Occipital lobe (tissue), 3 donors: ENCODE measurements at places on chromosomes 12 and 14. TPM values are rescaled to one million over a fixed set of nuclear protein-coding genes. Genes with fewer than 3 reads are reported as not detected.

GRCh38 chr12:128339126-128339520 is 72.2 kb downstream of the TMEM132C start:
- no peak for DNase-seq

GRCh38 chr12:104615048-104615561 is 158.4 kb downstream of the CHST11 start:
- no peak for DNase-seq

DNA sequence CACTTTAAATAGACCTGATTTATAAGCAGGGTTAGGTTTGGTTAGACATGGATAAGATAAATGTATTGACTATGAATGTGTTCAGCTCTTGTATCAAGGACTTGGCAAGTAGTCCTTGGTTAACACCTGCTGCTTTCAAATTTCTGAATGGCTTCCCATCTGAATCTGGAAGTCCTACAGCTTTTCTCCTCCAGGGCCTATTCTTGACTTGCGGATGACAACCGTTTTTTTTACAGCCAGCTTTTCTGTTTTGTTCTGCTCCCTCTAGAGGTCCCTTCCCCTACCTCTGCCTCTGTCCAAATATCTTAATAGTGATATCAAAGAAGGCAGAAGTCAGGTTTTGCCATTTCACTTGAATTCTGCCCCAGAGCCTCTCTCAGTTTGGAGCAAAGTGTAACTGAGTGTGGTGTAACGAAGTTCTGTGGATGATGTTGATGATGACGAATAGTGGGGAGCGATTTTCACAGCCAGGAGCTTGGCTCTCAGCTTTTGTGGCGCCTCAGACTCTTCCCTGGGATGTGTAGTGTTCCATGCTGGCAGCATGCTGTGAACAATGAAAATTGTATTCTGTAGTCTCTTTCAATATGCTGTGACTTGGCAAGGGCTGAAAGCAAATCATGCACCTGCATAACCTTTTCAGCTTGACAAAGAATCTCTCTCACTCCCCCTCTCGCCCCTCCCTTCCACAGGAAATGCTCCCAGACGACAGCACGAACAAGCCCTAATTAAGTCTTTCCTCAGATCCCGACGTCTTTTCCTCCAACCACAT is 5.0 kb upstream of the SLC4A8 start:
- DNase-seq, result no peak

DNA sequence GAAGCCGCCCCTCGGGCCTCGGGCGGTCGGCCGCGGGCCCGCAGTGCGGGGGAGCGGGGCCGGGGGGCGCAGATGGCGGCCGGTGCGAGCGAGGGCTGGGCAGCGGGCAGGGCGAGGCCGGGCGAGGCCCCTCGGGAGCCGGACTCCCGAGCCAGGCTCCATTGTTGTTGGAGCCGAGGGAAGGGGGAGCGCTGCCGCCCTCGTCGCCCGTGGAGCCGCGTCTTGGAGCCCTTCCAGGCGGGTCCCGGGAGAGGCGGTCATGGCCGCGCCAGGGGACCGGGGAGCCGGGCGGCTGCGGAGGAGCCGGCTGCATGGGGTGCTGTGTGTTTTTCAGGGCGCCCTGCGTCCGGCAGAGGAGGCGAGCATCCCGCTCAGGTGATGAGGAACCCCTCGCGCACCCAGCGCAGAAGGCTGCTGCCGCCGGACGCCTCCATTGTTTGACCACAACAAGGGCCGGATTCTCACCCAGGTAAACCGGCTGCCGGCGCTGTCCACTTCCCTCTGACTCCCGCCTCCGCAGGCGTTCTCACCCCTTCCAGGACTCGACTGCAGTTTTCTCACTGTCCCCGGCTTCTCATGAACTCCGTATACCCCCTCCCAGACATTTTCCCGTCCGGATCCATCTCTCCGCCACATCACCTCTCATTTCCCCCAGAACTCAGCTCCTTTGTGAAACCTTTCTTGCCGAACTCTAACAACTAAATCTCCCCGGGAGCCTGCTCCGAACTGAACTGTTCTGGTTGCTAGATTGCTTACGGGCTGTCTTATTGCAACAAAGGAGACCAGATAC is 732 bp downstream of the ZNF664 start:
- peak; percentile 25 for DNase-seq

DNA sequence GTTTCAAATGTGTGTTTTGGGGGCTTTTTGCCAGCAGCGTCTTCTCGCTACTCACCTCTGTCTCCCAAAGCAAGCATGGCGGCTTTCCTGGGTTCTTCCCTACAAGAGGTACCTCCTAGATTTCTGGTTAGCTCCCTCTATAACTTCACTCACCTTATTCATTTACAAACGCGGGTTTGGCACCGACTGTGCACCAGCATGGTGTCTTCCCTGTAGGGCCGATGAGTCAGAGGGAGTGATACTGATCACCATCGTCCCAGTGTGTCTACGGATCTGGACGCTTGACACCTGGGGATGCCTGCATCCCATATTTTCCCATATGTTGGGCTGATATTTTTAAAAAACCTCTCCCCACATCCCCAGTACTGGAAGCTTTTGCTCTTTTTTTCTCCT is 8.0 kb upstream of the SERPINA12 start:
- DNase-seq, result no peak

DNA sequence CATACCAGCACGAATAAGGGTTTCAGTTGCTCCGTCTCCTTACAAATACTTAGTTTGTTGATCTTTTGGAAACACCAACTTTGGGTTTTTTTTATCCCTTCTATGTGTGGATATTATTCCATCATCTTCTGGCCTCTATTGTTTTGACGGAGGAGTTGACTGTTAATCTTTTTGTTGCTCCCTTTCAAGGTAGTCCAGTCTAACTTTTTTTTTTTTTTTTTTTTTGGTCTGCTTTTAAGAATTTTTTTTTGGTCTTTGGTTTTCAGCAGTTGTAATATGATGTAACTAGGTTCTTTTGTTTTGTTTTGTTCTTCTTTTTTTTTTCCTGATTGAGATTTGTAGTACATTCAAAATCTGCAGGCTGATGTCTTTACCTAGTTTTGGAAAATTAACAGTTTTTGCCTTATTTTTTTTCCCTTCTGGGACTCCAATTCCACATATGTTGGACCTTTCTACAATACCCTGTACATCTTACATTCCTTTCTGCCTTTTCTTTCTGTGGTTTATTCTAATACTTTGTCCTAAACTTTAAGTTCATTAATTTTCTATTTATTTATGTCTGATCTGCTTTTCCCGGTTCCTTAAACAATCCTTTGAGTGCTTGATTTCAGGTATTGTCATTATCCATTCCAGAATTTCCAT is 54.9 kb downstream of the DNAH10 start:
- no peak for DNase-seq

- no peak for DNase-seq
Observed at GRCh38 chr12:118304093-118304492, 68.6 kb downstream of the TAOK3 start.

DNA sequence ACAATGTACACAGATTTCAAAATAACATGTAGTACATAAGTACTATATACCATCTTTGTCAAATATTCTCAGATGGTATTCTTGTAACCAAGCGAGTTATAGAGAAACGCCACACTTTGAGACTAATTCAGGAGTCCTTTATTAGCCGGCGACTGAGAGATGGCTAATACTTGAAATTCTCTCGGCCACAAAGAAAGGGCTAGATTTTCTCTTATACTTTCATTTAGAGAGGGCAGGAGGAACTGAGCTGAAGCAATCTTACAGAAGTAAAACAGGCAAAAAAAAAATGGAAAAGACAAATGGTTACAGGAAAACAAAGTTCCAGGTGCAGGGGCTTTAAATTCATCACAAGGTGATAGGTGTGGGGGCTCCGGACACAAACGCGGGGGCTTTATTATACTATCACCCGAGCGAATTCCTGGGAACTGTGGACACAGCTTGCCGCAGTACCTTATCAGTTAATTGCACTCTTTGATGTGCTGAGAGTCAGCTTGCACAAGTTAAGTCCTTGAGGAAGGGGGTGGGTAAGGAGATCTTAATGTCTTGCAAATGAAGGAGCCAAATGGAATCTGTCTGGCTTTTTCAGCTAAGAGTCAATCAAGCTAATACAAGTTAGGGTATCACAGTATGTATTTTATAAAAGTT is 382.3 kb downstream of the KCNH5 start:
- no peak for DNase-seq

DNA sequence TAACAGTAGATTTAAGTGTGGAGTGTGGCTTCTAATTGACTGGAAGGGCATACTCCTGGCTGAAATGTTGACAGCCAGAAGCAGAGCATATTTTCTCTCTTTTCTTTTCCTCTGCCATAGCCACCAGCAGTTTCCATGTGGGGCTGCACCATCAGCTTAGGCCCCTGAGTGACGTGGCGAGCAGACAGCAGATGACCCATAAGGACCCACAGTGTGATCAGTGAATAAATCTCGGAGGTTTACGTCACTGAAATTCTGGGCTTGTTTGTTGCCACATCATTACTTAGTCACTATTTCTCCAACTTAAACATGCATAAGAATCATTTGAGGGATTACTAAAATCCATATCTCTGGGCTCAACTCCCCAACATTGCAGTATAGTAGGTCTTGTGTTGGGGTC is 549.7 kb upstream of the TMEM132C start:
- DNase-seq, result no peak

DNA sequence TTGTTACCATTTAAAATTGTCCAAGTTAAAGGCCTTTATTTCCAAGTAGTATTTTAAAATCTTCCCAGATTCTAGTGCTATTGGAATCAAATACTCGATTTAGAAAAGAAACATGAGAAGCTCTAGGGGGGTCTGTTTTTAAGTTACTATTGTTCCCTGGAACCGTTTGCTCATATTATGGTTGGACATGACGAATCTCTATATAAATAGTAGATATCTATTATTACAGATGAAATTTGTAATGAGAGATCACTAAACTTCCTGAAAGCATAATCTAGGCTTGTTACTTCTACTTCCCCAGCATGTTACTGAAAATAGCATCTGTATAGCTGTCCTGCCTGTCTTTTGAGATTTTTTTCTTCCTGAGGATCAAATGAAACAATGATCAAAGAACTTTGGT is 70.1 kb downstream of the LGR5 start:
- no peak for DNase-seq

DNA sequence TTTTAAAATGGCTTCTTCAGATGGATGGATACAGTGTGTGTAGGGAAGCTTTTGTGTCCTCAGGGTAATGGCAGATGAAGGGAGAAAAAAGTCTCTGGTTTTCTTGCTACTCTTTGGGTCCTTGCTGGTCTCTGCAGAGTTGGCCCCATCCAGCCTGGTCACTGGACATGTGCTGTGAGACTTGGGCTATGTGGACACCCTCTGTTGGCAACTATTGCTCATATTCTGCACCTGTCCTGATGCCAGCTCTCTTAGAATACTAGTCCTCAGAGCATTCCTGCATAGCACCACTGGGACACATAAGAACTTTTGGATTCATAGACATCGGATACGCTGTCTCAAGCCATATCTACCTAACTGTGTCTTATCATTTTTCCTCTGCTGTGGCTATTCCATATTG is 20.0 kb downstream of the NAV3 start:
- no peak for DNase-seq

GRCh38 chr14:93234798-93235197 is 27.7 kb downstream of the UBR7 start:
- no peak for DNase-seq

- no peak for DNase-seq
Observed at GRCh38 chr14:59282378-59282765, 93.9 kb downstream of the DAAM1 start.

GRCh38 chr14:43735932-43736331 is 771.2 kb downstream of the FSCB start:
- no peak for DNase-seq

GRCh38 chr12:67759829-67760228 is 111.3 kb downstream of the DYRK2 start:
- no peak for DNase-seq

DNA sequence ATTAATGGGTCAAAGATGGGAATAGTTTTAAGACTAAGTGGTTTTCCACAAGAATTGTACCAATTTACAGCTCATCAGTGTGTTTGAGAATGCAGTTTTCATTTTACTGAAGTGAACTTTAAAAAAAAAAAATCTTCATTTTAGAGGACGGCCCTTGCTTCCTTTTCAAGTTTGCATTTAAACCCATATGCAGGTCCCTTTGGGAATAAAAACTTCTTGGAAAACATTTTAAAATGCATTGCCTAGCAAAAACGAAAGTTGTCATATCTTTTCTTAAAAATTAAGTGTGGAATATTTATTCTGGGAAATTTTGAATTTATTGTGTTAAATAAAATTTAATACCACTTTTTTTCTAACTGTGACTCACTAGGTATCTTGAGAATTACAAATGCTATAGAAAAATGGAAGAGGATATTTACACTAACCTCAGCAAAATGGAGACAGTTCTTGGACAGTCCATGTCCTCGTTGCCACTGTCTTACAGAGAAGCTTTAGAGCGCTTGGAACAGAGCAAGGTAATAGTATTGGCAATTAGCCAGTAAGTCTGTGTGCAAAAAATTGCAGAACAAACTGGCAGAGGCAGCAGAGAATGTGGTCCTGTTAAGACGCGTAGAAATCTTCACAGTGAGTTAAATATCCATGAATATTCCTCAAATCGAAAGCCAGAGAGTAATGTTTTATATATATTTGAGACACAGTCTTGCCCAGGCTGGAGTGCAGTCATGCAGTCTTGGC is 209.7 kb downstream of the SYNE2 start:
- DNase-seq, result no peak

GRCh38 chr12:50221228-50222008 is 54.2 kb upstream of the CERS5 start:
- DNase-seq, result no peak

The STON2 gene
- 38.8 TPM for total RNA-seq

The REM2 gene
- 1.7 TPM for total RNA-seq

The DIP2B gene
- 60.0 TPM for total RNA-seq

The SRGAP1 gene
- total RNA-seq, result 40.7 TPM
